T-helper 1 cell (primary cell): ENCODE measurements at places on chromosomes 16 and 17.

GRCh38 chr17:72538901-72539352 lies 418.1 kb downstream of the SOX9 start:
- no peak for DNase-seq

- no peak for DNase-seq
Observed at GRCh38 chr17:77842528-77843147, 115.9 kb upstream of the TNRC6C start.

DNA sequence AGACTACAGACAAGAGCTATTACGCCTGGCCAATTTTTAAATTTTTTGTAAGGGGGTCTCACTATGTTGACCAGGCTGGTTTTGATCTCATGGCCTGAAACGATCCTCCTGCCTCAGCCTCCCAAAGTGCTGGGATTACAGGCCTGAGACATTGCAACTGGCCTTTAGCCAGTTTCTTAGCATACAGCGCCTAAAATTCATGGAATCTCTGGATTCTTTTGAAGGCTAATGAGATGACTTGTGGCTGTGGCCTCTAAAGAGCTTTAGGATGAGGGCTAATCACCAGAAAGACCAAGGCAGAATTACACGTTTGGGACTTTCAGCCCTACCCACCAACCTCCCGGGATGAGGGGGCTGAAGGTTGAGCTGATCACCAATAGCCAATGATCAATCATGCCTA lies 34.6 kb downstream of the AKAP10 start:
- no peak for DNase-seq

- DNase-seq: no peak
Observed at GRCh38 chr16:28164140-28164539, 47.6 kb downstream of the XPO6 start.

DNA sequence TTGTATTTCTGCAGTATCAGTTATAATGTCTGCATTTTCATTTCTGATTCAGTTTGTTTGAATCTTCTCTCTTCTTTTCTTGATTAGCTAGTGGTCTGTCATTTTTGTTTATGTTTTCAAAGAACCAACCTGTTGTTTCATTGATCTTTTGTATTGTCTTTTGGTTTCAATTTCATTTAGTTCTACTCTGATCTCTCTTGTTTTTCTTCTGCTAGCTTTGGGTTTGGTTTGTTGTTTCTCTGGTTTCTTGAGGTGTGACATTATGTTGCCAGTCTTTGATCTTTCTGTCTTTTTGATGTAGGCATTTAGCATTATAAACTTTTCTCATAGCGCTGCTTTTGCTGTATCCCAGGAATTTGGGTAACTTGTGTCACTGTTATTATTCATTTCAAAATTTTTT lies 107.2 kb downstream of the PHKB start:
- no peak for DNase-seq

GRCh38 chr17:40509626-40510327 lies 8.4 kb upstream of the TNS4 start:
- no peak for DNase-seq

GRCh38 chr17:2745317-2746037 lies 4.0 kb downstream of the CCDC92B start:
- DNase-seq: no peak

DNA sequence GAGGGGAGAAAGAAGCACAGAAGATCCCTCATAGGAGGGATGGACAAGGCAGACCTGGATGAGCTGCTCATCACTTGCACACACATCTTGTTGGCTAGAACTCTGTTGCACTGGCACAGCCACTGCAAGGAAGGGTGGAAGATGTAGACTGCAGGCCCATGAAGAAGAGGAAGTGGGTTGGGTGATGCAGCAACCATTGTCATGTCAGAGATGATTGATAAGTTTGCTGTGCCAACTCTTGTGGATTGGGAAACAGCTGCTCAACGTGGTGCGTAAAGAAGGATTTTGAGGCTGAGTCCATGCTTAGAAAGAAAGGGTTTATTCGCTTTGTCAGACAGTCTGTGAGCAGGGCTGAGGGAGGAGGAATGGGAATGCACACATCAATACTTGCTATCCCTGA lies 161.4 kb upstream of the MPHOSPH6 start:
- DNase-seq: no peak
